ENCODE measurements at places on chromosomes 5 and 9. TPM values are rescaled to one million over a fixed set of nuclear protein-coding genes. Genes with fewer than 3 reads are reported as not detected.

DNA sequence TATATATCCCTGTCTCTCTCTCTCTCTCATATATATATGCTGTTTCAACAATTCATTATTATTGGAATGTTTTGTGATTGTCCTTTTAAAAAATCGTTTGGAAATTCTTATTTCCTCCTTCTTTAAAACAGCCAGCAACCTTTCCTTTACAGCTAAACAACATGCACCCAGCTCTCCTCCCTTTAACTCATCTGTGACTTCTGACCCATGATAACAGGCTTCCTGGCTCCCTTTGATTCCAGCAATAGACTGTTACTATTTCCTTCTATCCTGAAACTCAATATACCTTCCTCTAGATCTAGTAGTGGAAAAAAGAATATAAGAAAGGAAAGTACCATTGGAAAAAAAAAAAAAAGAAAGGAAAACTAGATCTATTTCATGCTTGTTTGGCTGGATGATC lies 254.7 kb upstream of the RGMB start:
- peaks cover 5% of the 10 kb centered on the region for H3K4me1 ChIP-seq
- no peaks in the 10 kb centered on the region for H3K36me3 ChIP-seq
- no peak overlapping the region for H3K27ac ChIP-seq
- DNase-seq: no peak
- no peaks in the 10 kb centered on the region for H3K27me3 ChIP-seq

DNA sequence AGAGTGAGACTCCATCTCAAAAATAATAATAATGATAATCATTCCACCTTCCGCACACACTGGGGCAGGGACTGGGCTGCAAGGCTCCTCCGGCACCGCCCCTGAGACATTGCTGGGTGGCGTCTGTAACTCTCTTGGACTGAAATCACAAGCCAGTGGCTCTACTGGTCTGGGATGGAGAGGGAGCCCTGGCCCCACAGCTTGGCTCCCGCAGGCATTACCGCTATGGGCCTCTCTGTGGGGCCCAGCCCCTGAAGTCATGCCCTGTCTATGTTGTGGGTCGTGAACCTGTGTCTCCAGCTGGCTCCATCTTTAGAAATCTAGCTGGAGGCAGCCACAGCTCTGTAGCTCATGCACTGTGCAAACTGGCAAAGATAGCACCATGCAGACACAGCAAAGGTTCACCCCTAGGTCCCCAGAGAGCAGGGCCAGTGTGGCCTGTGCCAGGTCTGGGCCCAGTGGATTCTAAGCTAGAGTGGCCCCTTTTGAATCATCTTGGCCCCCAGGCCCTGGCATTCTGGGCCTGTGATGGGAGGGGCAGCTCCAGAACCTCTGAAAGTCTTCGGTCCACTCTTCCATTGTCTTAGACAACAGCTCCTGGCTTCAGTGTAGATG lies 36.1 kb upstream of the COL5A1 start:
- peaks cover 14% of the 10 kb centered on the region for H3K4me1 ChIP-seq
- H3K4me3 ChIP-seq: no peak overlapping the region
- no peaks in the 10 kb centered on the region for H3K36me3 ChIP-seq
- no peak for DNase-seq

Gene NRG2
- not detected for total RNA-seq

Gene PCA3
- not detected for total RNA-seq

Gene TEX48
- total RNA-seq: not detected

Gene MSX2
- total RNA-seq: 2.4 TPM
